SJCRH30 (cell line): ENCODE measurements at places on chromosomes 7 and 10. TPM values are rescaled to one million over a fixed set of nuclear protein-coding genes. Genes with fewer than 3 reads are reported as not detected.
A peak's percentile ranks its signal among the peaks of the same experiment; 100 is the strongest.

DNA sequence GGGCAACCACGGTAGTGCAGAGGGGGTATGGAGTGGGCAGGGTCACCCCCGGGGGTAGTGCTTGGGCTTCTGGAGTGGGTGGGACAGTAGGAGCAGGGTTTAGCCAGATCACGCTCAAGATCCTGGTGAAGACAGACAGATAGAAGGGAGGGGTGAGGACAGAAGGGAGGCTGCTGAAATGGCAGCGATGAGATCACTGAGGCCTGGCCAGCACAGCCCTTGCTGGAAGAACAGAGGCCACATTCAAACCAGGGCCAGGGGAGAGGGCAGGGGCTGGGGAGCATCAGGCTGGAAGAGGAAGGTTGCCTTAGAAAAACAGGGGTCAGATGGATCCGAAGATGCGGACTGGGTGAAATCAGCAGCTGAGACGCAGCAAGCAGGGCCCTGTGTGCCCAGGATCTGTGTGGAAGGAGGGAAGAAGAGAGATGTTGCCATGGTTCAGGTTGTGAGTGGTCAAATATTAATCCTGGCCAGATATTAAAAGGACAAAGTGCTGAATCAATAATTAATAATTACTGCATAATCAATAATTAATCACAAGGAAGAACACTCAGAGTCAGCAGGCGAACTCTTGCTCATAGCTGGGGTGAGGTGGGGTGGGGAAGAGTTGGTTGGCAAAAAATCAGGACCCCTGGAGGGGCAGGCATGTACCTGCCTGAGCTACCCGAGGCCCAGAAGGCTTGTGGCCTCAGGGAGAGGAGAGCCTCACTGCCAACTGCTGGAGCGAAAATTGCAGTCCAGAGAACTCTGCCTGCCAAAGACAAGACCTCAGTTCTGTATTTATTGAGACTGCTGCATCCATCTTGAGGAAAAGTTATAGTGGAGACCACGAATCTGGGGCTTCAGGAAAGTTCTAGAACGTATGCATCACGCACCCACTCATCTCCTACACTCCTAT lies 105.7 kb downstream of the GRB10 start:
- no peak for DNase-seq

- no peak for DNase-seq
Observed at GRCh38 chr10:56785292-56785691, 424.2 kb upstream of the ZWINT start.

DNA sequence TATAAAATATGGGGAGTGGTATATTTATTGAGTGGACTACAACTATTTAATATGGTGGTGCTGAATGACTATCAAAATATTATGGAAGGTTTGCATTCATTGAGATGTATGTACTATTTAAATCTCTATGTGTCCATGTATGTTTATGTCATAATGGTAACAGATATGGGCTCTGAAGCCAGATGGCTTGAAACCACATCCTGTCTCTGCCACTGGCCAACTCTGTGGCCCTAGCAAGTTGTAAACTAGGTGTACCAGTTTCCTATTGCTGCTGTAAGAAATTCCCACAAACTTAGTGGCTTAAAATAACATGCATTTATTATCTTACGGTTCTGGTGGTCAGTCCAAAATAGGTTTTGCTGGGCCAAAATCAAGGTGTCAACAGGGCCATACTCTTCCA lies 198.1 kb upstream of the NFE2L3 start:
- DNase-seq = no peak

The PMS2 gene
- total RNA-seq = 15.4 and 18.4 TPM in 2 replicates

DNA sequence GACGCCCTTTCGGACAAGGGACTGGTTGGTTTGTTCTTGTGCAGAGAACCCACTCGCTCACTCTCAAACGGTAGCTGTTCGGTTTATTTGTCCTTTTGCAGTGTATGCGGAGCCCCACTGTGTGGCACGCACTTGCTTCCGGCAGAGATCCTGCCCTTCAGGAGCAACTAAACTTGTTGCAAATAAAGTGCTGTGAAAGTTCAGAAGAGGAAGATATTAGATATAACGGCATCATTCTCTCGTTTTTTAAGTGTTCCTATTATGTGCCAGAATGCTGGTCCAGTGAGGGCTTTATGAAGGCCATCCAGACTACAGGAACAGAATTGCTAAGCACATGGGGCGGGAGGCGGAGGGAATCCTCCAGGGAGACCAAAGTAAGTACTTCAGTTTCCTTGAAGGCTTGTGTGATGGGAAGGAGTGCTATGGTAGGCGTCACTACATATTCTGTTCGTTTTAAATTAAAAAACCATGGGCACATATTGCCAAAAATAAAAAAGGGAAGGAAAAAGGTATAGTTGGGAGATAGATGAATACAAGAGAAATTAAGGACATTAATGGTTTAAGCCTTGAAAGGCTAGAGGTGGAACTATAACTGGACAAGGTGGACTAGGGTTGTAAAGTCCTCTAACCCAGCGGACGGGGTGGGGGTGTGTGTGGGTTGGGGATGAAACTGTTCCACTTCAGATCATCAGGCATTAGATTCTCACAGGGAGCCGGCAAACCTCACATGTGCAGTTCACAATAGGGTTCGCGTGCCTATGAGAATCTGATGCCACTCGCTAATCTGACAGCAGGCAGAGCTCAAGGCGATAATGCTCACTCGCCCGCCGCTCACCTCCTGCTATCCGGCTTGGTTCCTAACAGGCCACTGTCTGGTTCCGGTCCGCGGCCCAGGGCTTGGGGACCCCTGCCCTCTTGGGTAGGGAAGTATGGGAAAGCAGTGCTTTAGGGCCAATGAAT lies 704 bp upstream of the ERLIN1 start:
- peak; percentile 62 for DNase-seq
